Mesothelial cell of epicardium (in vitro differentiated cells): ENCODE measurements at places on chromosomes 5 and 9.

DNA sequence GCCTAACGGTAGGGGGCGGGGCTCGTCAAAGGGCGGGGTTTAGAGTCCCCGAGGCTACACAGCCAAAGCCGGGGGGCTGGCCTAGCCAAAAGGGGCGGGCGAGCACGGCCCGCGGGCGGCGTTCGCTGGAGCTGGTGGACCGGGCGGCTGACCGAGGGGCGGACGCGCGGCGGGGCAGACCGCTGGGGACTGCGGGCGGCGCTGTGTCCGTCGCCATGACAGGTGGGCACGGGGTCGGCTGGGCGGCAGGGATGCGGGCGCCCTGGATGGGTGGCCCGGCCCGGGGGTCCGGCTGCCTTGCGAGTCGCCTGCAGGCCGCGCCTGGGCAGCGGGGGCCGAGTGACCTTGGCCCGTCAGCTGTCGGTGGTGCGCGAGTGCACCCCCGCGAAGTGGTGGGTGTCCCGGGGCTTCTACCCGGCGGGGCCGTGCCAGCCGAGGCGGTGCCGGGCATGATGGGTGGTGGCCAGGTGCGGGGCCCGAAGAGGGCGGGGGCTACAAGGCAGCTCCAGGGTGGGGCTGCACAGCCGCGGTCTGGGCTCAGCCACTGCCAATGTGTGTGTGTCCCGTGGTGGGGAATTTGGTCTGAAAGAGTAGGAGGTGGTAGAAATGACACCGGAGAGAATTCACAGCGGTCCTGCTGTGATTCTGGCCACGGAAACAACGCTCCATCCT lies at the start of gene CARD19:
Gene CARD19, plus strand, starts transcription at position 87 of the 672 bp plus-strand sequence. Its CDS starts 129 bp downstream, at position 216.
- peak; percentile 62 for DNase-seq

GRCh38 chr5:141742866-141743851 lies 61.1 kb upstream of the ARAP3 start:
- DNase-seq: peak; percentile 52

DNA sequence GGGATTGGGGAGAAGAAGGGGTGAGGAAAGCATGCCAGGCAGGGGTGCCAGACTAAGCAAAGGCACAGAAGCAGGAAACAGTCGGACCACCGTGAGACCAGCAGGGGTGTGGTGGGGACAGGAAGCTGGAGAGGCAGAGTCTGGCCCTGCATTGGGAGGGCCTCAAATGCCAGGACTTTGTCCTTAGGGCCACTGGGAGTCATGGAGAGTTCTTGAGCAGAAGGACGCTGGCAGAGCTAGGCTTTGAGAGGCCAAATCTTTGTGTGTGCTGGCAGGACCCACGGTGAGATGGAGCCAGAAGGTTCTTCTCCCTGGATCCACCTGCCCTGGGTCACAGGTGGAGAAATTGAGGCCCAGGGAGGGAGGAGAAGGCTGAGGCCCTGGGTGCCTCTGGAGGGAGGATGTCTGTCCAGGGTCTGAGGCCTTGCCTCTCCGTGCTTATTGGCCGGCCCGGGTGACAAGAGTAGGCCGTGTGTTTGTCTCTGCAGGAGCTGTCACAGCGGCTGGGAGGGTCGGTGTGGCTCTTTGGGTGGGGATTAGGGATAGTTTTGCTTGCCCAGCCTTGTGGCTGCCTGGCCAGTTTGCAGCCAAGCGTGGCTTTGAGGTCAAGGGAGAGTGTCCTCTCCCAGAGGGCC lies 1.8 kb upstream of the ENG start:
- DNase-seq: no peak

- DNase-seq: no peak
Observed at GRCh38 chr5:147306351-147306750, 71.5 kb downstream of the STK32A start.

DNA sequence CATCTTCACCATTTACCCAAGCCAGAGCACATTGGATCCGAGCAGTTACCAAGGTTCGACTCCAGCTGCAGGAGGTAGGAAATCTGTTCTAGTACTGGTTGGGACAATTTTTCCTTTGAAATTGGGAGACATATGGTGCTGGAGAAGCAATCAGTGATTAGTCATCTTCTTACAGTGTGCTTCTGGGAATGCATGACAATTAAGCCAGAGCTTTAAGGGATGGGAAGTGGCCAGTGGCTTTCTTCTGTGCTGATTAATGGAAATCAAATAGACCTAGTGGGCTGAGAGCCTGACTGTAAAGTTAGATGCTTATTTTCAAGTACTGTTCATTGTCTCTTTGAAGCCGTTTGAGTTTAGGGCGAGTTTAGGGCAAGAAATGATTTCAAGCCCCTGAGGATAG lies 152.1 kb downstream of the UNC13B start:
- DNase-seq: no peak

GRCh38 chr5:95931079-95931833 lies 30.4 kb downstream of the ELL2 start:
- no peak for DNase-seq

DNA sequence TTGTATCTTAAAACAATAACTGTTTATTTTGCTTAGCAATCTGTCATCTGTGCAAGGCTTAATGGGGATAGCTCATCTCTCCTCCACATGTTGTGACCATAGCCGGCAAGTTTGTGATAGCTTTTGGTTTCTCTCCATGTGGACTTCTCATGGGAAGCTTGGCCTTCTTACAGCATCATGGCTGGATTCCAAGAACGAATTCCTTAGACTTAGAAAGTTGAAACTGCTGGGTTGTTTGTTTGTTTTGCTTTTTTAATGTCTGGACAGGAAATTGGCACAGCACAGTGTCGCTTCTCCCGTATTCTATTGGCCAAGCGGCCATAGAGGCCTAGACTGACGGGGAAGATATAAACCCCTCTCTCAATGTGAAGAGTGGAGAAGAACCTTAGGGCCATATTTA lies 61.0 kb upstream of the PRDM9 start:
- no peak for DNase-seq

- no peak for DNase-seq
Observed at GRCh38 chr5:58918021-58918729, 335.3 kb downstream of the RAB3C start.

DNA sequence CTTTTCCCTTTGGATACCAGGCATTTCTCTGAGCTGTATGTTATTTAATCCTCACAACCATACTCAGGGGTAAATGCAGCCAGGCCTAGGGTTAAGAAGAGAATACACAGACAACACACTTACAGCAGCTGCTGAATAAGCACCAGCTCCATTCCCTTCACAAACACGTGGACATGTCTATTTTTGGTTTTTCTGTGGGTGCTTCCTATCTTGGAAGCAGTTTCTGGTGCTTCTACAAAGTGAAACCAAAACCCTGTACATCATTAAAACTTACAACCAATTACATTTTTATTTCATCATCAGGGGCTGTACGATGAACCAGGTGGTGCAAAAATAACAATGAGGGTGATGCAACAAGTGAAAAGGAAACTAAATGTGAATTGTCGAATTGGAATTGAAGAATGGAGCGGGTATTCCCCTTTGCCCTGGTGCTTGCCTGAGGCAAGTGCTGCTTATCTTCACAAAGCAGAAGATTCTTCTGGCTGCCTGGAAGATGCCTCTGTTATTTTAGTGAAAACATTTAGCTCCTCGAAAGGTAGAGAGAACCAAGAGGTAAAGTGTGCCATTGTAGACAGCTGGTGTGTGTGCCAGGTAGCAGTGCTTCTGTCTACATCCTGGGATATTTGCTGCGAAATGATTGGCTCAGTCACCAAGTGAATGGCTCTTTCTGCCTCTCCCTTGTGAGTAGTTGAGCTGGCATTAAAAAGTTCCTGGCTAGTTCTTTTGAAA lies 18.6 kb upstream of the IFNB1 start:
- no peak for DNase-seq

DNA sequence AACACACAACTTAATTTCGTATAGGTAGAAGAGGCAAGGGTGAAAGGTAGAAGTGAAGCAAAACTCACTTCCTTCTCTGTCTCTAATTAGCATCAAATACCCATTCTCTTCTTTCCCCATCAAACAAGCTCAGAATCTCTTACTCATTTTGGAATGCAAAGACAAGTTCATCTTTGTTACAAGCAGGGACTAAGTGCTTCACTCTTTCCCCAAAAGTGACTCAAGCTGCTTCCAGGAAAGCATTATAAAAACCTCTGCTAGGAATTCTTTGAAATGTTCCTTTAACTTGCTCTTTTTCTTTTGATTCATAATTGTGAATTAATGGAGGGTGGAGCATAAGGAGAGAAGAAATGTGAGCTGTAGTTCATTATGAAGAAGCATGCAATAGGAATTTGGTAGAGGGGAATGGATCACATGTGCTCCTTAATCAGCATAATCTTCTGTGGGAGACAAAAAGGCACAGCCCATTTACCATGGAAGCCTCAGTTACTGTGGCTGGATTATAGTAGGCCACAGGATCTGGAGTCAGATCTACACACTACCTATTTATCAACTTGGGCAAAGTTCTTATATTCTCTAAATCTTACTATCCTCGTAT lies 109.5 kb upstream of the DPYSL3 start:
- DNase-seq: no peak

- DNase-seq: no peak
Observed at GRCh38 chr5:170430866-170431437, 41.8 kb upstream of the KCNMB1 start.

DNA sequence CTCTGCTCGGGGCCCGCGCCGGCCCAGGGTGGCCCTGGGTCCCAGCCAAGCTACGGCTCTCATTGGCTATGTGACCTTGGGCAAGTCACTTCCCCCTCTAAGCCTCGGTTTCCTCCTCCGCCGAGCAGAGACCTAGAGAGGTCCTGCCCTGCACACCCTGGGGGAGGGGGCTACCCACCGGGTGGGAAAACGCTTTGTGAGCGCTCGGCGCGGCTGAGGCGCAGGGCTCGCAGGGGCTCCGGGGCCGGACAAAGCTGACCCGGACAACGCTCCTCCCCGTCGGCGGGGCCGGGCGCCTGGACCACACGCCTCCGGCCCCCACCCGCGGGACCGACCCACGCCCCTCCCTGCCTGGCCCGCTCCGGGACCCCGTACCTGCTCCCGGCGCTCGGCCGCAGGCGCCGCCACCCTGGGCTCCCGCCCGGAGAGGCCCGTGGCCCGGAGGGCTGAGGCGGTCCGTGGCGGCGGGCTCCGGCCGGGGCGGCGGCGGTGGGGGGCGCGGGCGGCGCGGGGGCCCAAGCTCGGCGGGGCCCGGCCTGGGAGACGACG lies 85.7 kb upstream of the MELK start:
- DNase-seq: peak; percentile 21

DNA sequence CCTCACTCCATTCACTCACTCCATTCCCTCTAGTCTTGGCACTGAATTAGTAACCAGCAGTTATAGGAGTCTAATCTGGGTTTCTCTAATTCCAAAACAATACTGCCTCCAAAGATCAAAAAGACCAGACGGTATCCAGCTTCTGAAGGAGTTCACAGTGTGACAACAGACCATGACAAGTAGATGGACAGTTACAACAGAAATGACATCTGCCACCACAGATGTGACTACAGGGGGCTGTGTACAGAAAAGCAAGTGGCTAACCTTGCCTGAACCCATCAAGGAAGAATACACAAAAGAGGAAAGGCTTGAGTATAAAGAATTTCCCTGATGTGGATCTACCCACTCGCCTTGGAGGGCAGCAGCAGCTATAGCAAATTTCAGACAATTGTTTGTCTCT lies 112.4 kb downstream of the ACTL7B start:
- DNase-seq: no peak

DNA sequence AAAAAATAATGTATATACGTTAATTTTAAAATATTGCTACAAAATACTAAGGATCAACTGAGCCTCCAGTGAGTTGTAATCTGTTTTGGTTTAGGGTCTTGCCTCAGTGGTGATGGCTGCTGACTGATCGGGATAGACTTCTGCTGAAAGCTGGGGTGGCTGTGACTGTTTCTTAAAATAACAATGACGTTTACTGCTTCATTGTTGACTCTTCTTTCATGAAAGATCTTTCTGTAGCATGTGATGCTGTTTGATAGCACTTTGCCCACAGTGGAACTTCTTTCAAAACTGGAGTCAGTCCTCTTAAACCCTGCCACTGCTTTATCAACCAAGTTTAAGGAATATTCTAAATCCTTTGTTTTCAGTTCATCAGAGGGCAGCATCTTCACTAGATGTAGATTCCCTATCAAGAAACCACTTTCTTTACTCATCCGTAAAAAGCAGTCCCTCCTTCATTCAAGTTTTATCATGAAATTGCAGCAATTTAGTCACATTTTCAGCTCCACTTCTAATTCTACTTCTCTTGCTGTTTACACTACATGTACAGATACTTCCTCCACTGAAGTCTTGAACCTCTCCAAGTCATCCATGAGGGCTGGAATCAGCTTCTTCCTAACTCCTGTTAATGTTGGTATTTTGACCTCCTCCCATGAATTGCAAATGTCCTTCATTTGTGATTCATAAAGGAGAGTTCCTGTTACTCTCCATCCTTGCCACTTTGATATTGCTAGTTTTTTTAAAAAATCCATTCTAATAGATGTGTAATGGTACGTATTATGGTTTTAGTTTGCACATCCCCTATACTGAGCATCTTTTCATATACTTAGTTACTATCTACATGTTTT lies 41.5 kb upstream of the PTPDC1 start:
- no peak for DNase-seq

DNA sequence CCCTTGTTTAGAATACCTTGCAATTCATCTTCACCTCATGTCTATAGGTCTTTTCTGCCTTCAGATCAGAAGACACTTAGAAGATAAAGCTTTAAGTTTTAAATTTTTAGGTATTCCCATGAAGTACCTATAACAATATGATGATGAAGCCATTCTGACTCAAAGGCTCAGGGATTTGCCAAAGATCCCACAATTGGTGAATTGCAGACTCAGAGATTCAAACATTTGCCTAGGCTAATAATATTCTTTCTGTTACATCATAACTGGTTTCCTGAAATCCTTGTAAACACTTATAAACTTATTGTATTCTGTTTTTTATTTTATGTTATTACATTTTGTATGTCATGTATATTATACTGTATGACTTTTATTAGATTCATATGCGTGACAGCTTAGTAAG lies 62.8 kb upstream of the ZFAND5 start:
- no peak for DNase-seq

DNA sequence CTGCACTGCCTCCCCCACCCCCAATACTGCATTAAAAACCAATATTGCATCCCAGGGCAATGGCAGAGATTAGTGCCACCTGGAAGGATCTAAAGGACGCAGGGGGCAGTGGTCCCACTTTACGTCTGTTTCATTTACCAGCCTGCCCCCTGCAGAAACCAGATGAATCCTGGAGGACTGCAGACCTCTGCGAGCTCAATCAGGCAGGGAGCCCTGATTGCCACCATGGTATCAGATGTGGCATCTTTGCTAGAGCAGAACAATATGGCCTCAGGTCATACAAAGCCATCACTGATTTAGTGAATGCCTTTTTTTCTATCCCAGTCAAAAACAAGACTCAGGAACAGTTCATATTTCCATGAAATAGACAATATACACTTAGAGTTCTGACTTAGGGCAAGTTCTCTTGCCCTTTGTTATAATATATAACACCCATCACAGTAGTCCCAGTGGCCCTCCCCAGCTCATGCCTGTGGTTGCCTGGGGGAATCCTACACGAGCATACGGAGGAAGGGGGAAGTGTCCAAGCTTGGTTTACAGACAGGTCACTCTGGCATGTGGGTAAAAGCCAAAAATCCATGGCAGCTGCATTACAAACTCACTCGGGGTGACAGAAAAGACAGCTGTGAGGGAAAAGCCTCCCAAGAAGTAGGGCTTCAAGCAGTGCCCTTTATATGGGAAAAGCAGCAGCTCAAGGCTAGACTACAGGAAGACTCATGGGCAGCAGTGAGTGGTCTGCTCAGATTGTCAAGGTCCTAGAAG lies 85.1 kb downstream of the MED27 start:
- DNase-seq: no peak
